A549 treated with ZK216348 at 1 μM for 4 hours (cell line): ENCODE measurements at places on chromosomes 5 and 9. TPM values are rescaled to one million over a fixed set of nuclear protein-coding genes. Genes with fewer than 3 reads are reported as not detected.

Gene PIP5KL1
- total RNA-seq, result 0.75 to 2.7 TPM (median 2.0 TPM) in 5 replicates

Gene NR5A1
- 0.09 TPM in 1 of 5 replicates, not detected in the others for total RNA-seq

Gene POLR3G
- 9.2 to 19.3 TPM (median 17.2 TPM) in 5 replicates for total RNA-seq

Gene SLCO4C1
- 0.04 TPM in 1 of 5 replicates, not detected in the others for total RNA-seq

Gene SLCO6A1
- total RNA-seq, result not detected in 5 replicates

Gene LRRC19
- total RNA-seq, result not detected in 5 replicates

Gene ACER2
- total RNA-seq, result 1.5 to 3.1 TPM (median 2.6 TPM) in 5 replicates

Gene MYORG
- 3.5 to 6.2 TPM (median 5.2 TPM) in 5 replicates for total RNA-seq

Gene CENPP
- 5.6 to 8.3 TPM (median 6.5 TPM) in 5 replicates for total RNA-seq

Gene ALDOB
- total RNA-seq, result not detected in 5 replicates

Gene PCDHGA2
- total RNA-seq, result 0.37 to 0.79 TPM (median 0.54 TPM) in 5 replicates

Gene SEMA4D
- 3.7 to 10.0 TPM (median 5.8 TPM) in 5 replicates for total RNA-seq

Gene C9
- total RNA-seq, result not detected in 5 replicates

Gene TMEM252
- total RNA-seq, result not detected in 5 replicates
